RKO (cell line): ENCODE measurements at places on chromosomes 5 and 9.

- no peak for DNase-seq
Observed at GRCh38 chr5:157214861-157215513, 34.3 kb downstream of the ITK start.

DNA sequence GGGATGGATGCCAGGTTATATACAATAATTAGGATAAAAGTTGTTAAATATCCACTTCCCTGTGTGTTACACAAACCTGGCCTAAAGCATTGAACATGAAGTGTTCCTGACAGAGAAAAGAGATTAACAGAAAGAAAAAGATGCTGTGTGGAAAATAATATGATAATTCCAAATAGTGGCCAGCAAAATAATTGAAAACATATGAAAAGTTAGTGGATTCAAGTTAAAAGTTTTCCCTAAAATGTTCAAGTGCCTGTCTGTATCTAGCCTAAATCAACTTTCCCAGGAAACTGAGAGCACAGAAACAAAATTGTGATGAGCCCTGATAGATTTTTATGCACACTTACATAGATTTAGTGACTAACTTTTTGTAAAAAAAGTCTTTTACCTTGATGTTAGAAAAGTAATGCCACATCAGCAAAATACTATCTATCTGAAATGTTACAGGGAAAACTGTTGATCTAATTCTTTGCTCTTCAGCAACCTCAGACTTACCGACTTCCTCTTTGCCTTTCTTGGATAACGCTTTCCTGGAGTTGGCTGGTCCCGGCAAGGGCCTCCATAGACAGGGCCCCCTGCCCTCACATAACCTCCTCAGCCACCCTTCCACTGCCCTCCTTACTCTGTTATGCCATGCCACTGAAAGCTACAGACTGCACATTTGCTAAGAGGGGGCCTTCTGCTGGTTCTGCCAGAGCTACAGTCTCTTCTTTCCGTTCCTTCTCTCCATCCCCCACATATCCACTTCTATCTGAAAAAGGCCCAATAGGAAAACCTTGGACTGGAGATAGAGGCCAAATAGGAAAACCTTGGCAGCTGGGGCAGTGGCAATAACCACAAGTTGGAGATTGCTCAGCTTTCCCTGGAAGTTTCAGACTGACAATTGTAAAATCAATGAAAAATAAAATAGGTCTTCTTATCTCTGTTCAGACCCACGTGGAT, 44.4 kb downstream of the ZNF474 start:
- peak; percentile 83 for DNase-seq

DNA sequence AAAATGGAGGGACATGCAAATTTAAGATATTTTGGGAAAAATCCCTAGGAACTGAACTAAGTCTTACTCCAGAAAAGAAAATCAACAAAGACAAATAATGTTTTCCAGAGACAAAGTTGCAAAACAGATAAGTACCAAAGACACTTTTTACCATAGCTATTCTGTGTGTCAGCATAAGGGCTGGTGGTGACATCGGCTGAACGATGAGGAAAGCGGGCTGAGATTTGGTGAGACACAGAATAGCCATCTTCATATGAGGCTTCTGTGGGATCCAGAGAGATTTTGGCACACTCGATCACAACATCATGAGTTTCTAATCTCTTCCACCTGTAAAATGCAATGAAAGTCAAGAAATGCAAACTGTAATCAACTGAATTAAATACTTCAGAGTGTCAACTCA, 32.3 kb downstream of the TSC1 start:
- DNase-seq = no peak

GRCh38 chr5:100550531-100551051, 15.4 kb downstream of the FAM174A start:
- no peak for DNase-seq

- DNase-seq = no peak
Observed at GRCh38 chr9:78767490-78767889, 470.6 kb downstream of the PSAT1 start.

- DNase-seq = no peak
Observed at GRCh38 chr5:152007653-152008335, 83.1 kb upstream of the GLRA1 start.

DNA sequence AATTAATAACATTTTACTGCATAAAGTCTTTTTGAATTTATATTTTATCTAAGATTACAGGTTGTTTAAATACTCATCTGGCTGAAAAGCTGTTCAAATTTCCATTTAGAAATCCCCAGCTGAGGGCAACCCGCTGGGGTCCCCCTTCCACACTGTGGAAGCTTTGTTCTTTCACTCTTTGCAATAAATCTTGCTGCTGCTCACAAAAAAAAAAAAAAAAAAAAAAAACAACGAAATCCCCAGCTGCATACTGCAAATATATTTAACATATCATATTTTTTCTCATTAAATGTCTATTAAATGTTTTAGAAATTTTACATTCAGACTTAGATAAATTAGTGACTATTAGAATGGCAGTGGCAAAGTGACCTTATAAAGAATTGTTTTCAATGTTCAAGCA, 172.2 kb downstream of the NFIB start:
- no peak for DNase-seq

- no peak for DNase-seq
Observed at GRCh38 chr5:38555354-38556087, 925 bp downstream of the LIFR start.

GRCh38 chr5:149808264-149808982, 78.3 kb downstream of the PPARGC1B start:
- no peak for DNase-seq

- no peak for DNase-seq
Observed at GRCh38 chr5:154355129-154355611, 90.6 kb upstream of the SAP30L start.

DNA sequence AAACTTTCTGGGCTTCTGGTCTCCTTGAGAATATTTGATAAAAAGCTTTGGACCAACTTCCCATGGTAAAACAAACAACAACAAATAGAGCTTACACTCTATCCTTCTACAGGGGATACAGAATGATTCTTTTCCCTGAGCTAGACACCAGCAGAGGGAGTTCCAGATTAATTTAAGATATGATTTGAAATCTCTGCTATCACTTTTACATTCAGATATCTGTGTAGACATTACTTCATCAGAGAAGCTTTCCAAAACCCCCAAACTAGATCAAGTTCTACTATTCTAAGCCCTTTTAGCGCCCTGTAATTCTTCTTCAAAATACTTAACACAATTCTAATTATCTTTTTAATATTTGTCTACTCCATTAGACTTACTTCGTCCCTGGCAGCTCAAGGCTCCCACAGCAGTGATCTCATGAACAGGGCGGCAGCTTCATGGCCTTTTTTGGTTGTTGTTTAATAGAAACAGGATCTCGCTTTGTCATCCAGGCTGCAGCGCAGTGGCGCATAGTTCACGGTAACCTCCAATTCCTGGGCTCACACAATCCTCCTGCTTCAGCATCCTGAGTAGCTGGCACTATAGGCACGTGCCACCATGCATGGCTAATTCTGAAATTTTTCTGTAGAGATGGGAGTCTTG, 955 bp upstream of the GALNT12 start:
- peak; percentile 52 for DNase-seq

DNA sequence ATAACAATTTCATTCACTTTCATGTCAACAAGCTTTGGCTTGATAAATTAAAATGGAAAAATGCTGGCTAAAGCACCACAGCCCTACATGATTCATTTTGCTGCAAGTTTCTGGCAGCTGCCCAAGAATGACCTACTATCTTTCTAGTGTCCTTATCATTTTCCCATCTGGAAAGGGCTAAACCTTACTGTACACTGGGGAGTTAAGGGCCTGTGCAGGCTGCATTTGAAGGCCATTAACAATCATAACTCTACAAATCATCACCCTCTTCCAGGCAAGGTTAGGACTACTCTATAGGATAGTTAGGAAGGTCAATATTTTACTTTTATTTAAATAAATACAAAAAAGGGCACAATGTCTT, 579.7 kb upstream of the ZNF608 start:
- peak; percentile 16 for DNase-seq

DNA sequence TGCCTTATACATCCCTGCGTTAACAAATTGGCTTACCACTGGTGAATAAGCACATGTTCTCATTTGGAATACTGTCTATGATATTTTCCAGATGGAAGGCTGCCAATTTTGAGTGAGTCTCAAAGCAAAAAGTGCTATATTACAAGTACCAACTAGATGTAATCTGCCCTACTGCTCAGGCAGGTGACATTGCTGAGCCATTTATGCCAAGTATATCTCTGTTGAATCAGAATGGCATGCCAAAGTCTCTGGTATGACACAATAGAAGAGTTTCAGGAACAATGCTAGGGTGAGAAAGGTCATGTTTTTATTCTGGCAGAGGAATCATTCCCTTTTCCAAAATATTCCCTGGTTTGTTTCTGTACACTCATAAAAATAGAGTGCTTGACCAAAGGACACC, 356.5 kb downstream of the CDH9 start:
- DNase-seq = no peak

GRCh38 chr5:143208781-143209510, 194.5 kb downstream of the NR3C1 start:
- DNase-seq = no peak

DNA sequence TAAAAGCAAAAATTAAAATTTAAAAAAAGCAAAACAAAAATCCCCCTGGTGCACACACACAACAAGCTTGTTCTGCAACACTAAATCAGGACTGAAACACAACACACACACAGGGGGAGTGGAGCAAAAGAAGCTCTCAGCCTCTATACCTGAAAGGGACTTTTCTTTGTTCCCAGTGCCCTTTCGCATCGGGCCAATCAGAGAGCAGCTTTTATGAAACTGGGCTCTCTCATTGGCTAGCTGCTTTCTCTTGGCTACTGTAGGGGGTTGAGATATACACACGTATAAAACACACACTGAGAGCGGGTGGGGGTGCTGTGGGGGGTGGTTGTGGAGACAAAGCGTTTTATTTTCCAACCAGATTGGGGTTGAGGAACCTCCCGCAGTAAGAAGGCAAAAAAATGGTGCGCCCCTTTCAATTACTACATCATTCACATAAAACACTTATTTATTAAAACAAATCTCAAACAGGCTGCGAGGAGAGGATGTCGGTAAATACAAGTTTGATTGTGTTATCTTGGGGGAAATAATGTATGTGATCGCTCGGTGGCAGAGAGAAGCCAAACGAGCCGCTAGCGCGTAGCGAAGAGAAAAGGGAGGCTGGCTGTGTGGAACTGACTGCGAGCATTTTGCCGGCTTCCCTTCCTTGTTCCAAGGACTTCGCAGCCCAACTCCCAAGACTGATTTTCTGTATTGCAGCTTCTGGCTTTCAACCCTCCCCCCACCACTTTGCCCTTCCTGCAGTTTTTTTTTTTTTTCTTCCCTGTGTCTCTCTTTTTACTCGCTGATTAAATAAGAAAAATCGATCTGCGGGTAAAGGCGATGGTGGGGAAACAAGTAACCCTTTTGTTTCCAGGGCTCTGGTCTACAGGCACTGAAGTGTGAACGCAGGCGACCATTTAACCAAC, 2.5 kb upstream of the ZNF608 start:
- no peak for DNase-seq

DNA sequence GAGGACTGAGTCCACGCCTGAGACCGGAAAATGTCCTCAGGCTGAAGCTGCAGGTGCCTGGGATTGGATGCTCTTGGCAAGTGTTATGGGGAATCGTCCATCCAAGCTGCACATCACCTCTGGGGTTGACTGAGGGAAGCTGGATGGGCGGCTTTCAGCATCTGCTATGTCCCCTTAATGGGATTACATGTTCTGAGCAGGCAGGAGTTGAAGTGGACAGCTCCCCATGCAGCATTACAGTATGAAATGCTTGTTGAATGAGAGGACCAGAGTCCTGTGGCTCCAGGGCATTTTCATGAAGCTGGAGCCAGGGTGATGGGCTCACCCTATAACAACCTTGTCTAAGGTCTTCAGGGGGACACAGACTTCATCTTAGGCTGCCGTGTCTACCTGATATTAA, 270.9 kb downstream of the HSPA4 start:
- no peak for DNase-seq

- DNase-seq = peak; percentile 45
Observed at GRCh38 chr9:120612218-120612617, 32.3 kb upstream of the CDK5RAP2 start.

- no peak for DNase-seq
Observed at GRCh38 chr9:76901801-76902200, 4.1 kb downstream of the PRUNE2 start.

DNA sequence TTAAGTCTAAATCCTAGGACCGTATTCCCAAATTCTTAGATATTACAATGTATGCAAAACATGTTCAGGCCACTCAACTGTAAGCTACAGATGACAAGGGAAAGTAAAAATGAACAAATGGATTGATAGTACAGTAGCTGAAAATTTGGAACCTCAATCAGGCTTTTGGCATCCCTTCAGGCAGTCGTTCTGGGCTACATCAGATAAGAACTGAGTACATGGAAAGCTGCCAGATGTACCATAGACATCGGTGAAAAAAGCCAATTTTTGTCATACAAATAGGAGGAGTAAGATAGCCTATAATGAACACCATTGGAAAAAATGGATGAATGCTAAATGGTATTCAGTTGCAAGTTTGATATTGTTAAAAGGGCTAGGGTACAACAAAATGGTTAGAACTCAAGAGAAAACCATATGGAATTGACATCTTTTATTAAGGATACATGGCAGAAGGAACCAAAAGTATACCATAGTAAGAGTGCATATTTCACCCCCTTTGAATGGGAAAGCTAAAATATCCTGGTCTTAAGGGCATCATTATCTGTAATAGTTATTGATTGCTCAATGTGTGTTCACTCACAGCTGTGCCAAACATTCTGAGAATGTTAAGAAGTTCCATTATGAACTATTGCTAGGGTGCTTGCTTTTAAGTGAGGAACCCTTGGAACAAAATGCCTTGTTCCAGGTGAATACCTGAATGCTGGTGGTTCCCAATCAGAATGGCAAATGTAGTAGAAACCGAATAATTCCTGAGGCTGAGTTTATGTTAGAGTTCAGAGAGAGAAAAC, 86.4 kb downstream of the NR3C1 start:
- no peak for DNase-seq

- DNase-seq = no peak
Observed at GRCh38 chr5:38803246-38803645, 42.6 kb upstream of the OSMR start.

DNA sequence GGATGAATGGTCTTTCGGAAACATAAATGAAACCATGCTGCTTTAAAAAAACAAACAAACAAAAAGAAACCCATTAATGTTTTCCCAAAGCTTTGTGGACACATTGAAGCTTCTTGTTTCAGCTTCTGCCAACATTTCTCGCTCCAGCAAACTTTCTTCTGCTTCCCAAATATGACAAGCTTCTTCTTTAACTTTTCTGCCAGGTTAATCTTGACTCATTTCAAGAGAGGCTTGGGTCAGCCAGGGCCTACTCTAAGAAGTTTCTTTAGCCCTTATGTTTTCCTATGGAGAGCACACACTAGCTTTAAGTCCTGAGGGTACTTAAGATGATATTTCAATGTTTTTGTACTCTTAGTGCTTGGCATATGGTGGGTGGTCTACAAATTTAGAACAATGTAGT, 6.1 kb downstream of the ANXA1 start:
- DNase-seq = no peak

DNA sequence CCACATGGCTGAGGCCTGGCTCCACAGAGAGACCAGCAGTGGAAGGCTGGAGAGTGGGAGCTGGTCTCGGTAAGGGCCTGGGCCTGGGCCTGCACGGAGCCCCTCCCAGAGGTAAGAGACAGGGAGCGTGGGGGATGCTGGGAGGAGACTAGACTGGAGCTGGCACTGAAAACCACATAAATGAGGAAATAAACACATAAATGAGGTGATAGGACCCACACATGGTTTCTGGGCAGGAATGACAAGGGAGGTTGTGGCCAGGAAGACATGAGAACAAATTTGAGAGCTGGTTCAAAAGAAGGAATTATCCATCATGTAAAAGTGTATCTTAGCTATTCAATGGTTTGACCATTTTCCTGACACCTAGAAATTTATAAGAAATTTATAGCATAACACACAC, 451.7 kb upstream of the DAP start:
- no peak for DNase-seq

GRCh38 chr9:69696802-69697201, 24.6 kb upstream of the APBA1 start:
- DNase-seq = no peak
